Activated T-helper 1 cell treated with anti-CD3 and anti-CD28 coated beads, Interleukin-12 subunit alpha, Interleukin-12 subunit beta, Interleukin-2, Interleukin-4 antibody, amounts not matched to agents 30 ng/mL and 10 ng/mL and 1 ng/mL, durations not matched to agents 14 hours and 24 hours and 36 hours (primary cell): ENCODE measurements at places on chromosomes 3 and 15.

DNA sequence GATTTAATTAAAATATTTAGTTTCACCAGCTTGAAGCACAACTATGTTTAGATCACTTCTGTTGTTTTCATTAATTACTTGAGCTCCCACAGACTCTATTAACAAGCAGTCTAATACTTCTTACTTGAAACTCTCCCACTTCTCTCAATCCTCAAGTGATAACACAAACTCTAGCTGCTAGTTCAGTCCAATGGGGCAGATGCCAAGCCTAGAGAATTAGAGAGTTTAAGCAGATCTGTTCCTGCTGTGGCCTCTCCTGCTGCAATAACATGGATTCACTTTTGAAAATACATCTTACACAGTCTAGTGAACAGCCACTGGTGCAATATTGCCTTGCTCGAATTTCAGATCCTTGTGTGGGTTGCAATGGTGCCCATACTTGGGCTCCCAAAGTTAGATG lies 566.4 kb upstream of the SGO1 start:
- DNase-seq: no peak

GRCh38 chr3:126745760-126746394 lies 41.8 kb downstream of the CHCHD6 start:
- DNase-seq: no peak

GRCh38 chr15:75107908-75108838 lies 84.8 kb downstream of the PPCDC start:
- peak; percentile 66 for DNase-seq

GRCh38 chr3:76827701-76828226 lies 212.1 kb upstream of the ROBO2 start:
- no peak for DNase-seq

DNA sequence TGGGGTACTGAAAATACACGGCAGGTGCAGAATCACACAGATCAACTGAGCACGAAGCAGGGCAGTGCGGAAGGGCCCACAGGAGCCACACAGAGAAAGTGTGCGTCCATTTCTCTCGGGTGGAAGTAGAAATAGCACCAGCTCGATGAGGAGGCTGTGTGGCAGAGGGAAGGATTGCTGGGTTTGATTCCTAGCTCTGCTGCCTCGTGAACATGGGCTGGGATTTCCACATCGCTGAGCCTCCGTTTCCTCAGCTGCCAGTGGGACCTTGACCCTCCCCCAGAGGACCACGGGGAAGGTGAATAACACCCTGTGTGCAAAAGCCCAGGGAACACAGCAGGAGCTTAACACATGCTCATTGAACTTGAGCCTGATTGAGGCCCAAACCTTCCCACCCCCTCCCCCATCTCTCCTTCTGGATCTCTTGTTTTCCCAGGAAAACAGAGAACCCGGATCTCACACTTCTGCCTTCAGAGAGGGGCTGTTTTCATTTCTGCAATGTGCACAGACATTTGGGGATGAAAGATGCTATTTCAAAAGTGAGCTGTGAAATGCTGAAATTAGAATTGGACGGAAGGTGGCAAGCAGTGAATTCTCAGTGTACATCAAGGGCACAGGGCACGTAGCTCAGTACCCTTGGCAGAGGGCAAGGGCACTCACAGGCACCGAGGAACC lies 38.4 kb downstream of the ABTB1 start:
- DNase-seq: no peak

- DNase-seq: no peak
Measured at GRCh38 chr15:79798311-79798710, 98.5 kb downstream of the MTHFS start.

- no peak for DNase-seq
Measured at GRCh38 chr15:50355619-50355905, 564 bp upstream of the GABPB1 start.

DNA sequence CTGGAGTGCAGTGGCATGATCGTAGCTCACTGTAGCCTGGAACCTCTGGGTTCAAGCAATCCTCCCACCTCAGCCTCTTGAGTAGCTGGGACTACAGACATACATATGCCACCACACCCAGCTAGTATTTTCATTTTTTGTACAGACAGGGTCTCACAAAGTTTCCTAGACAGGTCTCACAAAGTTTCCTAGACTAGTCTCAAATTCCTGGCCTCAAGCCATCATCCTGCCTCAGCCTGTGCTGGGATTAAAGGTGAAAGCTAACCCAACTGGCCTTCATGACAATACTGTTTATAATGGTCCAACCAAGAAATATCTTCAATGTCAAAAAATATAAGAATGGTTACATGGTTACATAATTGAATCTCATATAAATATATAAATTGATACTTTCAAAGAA lies 24.0 kb downstream of the GPR176 start:
- no peak for DNase-seq

- DNase-seq: no peak
Measured at GRCh38 chr15:52480990-52481389, 47.7 kb downstream of the MYO5A start.

- DNase-seq: no peak
Measured at GRCh38 chr15:86255247-86255646, 175.6 kb downstream of the AGBL1 start.

DNA sequence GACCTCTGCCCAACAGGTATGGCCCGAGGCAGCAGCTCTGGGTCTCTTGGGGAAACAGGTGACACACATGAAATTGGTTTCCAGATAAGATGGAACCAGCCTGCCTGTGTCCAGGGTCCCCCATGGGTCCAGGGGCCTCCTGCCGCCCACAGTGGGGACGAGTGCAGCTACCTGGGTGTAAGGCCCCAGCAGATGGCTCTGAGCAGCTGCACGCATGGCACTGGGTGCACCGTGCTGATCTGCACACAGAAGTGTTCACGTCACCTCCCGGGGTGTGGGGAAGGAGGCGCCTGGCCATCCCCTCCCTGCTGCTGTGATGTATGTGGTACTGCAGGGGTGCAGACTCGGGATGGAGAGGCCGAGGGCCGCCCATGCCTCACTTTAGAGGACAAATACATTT lies 63.6 kb downstream of the NIPA2 start:
- DNase-seq: no peak

DNA sequence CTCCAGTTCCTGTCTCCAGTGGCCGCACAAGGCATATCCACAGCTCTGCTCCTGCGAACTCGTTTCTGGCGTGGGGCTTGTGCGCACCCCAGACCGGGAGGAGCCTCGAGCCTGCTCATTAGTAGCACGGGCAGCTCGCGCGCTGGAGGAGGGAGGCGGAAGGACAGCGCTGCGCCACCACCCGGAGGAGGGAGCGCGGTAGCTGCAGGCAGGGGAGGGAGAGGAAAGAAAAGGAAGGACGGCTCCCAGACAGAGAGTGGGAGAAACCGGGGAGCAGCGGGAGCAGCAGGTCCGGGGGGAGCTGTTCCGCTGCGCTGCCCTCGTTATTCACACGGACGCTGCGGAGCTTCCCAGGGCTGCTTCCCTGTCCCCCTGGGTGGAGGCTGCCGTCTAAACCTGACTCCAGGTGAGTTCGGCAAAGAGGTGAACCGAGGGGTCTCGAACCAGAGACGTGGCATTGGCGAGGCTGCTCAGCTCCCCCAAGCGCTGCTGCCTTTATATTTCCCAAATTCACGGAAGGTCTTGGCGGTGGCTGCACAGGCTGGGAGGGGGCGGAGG lies 121.3 kb upstream of the ZNF717 start:
- DNase-seq: no peak

DNA sequence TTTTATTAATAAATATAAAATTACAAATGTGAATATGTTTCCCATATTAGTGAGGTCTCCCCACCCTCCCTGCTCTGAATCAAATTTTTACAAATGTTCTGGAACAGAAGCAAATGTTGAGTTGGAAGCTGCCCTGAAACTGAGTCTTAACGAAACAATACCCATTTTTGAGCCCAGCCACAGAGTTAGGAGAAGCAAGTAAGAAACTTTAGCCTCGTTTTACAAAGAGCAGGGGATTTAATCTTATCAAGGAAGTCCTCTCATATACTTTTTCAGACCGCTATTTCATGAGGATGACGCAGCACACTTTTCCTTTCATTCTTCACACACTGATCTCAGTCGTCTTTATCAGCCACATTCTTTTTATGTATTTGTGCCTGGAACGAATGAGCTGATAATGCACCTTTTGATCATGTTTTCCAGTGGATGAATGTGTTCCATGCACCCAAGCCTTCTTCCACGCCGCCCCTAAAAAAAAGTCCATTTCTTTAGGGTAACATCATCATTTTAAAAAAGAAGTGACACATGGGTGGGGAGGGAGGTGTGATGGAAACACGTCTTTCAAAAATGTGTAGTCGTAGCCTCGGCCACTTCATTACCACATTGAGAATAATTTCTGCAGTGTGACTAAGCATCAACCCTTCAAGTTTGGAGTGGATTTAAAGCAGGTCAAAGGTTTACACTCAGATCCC lies 48.1 kb downstream of the SETMAR start:
- no peak for DNase-seq

GRCh38 chr15:96344706-96345559 lies 14.4 kb downstream of the NR2F2 start:
- DNase-seq: no peak

GRCh38 chr3:67688231-67688630 lies 33.8 kb upstream of the SUCLG2 start:
- no peak for DNase-seq

DNA sequence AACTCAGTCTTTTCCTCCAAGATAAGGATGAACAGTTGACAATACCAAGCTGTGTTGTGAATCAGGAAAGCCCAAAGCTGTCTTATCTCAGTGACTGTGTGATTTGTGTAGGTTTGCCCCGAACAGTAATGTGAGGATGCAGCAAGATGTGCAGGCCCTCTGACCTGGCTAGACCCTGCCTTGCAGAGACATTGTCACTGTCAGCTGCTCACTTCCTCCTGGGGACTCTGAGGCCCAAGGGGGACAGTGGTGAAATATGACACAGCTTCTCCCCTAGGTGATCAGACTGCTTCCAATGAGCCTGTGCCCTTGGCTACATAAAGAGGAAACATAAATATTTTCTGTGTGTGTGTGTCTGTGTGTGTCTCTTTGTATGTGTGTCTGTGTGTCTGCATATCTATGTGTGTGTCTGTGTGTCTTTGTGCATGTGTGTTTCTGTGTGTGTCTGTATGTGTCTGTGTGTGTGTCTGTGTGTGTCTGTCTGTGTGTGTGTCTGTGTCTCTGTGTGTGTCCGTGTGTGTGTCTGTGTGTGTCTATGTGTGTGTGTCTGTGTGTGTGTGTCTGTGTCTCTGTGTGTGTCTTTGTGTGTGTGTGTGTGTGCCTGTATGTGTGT lies 21.7 kb downstream of the LRRK1 start:
- DNase-seq: no peak

- no peak for DNase-seq
Measured at GRCh38 chr15:42135351-42135750, 21.1 kb downstream of the PLA2G4F start.

DNA sequence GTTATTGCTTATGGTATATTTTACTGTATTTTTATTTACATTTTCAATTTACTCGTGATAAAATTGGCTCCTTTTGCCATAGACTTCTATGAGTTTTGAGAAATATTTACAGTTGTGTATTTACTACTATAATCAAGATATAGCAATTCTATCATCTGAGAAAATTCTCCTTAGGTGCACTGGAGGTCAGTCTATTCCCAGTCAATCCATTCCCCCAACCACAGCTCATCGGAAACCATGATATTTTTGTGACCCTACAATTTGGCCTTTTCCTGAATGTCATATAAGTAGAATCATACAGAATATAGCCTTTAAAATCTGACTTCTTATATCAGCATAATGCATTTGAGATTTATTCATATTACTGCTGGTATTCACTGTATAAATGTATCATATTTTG lies 114.7 kb upstream of the LRTM1 start:
- DNase-seq: no peak

GRCh38 chr3:177035676-177036075 lies 161.6 kb downstream of the TBL1XR1 start:
- DNase-seq: no peak

- no peak for DNase-seq
Measured at GRCh38 chr15:72796210-72796514, 12.6 kb upstream of the ADPGK start.

DNA sequence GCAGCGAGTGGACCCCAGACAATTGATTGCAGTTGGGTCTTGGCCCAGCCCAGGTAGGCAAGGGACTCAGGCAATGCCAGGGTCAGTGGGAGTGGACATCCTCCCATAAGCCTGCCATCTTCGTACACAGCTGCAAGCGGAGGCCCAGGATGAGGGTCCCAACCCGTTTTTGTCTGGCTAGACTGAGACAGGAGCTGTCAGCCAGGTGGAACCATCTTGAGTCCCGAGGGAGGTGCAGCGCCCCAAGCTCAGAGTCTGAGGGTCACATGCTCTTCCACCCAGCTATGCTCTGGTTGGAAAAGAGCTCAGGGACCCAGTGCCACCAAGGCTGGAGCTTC lies 22.6 kb upstream of the IP6K2 start:
- DNase-seq: no peak

- no peak for DNase-seq
Measured at GRCh38 chr3:14570864-14571263, 30.7 kb upstream of the GRIP2 start.

DNA sequence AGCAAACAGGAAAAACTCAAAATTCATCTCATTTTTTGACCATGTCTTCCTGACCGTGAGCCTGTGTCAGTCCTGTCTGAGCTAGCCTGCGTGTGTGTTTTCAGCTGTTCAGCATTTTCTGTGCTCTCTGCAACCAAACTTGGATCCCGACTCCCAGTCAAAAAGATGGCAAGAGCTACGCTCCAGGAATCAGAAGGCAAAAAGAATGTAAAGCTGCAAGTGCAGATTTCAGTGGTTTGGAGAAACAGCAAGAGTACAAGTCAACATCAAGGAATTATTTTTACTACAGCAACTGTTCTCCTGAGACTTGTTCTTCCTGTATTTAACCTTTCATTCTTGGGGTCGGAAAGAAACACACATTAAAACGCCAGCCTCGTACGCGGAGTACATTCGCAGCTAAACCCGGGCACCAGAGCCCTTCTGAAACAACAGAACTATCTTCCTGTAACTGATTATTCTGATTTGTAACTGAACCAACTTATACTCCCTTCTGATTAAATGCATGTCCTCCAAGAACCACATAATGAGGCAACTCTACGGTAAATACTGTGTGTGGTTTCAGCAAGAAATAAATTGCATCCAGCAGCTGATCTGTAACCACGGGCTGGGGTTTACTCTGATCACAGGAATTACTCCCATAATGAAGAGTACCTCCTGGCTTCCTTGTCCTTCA lies 107.4 kb downstream of the LRIG1 start:
- no peak for DNase-seq

DNA sequence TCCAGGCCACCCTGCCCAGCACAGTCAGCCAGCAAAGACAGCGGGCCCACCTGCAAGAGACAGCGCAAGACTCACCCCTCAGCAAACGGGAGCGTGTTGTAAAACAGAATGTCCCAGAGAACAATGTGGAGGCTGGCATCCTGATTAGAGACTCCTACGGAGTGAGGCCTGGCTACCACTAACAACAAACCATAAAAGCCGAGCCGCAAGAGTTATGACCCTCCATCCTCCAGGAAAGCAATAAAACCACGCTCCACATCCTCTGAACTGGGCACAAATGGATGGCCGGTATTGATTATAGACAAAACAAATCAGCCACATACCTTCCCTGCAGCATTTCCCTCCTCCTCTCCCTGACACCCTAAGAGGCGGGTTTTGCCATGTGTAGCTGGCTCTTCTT lies 75.8 kb upstream of the LIPC start:
- no peak for DNase-seq

- no peak for DNase-seq
Measured at GRCh38 chr15:100528833-100529428, at the start of gene CERS3. CERS3 (minus strand) TSS chr15:100528950; CDS start chr15:100501849, 27,101 bp downstream.
